ENCODE measurements at places on chromosomes 2 and 18.

GRCh38 chr2:27024188-27024587, 8.6 kb upstream of the TMEM214 start:
- no peak for DNase-seq

- DNase-seq = peak; percentile 45
Measured at GRCh38 chr2:54228945-54229344, 27.1 kb downstream of the TSPYL6 start.

- no peak for DNase-seq
Measured at GRCh38 chr2:65727381-65727780, 295.0 kb upstream of the SPRED2 start.

- DNase-seq = no peak
Measured at GRCh38 chr18:27724362-27724761, 452.6 kb downstream of the CDH2 start.

DNA sequence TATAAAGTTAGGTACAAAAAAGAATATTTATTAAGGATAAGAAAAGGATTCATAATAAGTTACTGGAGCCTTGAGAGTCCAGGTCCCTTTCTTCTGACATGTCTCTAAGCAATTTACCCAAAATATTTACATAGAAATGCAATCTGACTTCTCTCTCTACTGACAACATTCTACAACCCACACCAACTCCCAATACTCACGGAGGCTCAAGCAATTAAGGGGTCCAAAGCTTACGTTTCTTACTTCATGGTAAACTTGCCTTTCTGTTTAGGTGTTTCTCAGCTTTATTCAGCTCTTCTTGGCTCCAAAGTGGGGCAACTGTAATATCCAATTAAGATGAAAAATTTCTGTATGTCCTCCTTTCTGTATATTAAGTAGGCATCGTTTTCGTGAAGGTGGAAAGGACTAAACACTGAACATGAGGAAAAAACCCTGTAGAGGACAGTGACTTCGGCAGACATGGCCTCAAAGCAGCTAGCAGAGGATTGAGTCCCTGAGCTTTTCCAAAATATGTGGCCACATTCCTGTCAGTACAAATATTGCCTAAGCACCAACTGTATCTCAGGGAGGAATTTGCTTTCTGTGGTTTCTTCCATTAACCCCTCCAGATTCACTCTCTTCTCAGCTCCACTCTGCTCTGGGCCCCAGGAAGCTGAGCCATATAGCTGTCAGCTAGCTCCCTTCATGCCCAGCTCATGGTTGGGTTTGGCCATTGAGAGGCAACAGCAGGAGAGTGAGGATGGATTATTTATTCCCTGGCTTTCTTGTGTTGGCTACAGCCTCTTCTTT, 67.9 kb upstream of the GLS start:
- DNase-seq = no peak

GRCh38 chr18:52715991-52716390, 376.0 kb downstream of the DCC start:
- peak; percentile 21 for DNase-seq
